Stimulated activated CD8-positive, alpha-beta memory T cell treated with anti-CD3 and anti-CD28 coated beads, Interleukin-4, amount 100 ng/mL, for 4 hours (primary cell): ENCODE measurements at places on chromosomes 11 and 22.
A peak's percentile ranks its signal among the peaks of the same experiment; 100 is the strongest.

DNA sequence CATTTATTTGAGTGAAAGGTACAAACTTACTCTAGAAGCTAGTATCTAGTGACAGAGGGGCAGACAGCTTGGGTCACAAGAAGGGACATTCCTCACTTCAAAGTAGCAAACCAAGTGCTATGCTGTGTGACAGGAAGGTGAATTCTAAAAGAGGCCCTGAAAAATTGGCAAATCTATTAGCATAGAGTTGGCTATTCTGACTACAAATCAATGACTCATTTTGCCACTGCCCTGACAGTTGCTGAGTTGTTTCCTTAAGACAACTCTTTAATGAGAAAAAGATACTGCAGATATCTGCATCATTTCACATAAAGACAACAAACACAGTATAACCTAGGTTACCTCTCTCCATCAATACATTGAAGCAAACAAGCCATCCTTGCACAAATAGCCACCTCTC lies 524.0 kb upstream of the LRRC4C start:
- no peak for DNase-seq

- DNase-seq: no peak
Measured at GRCh38 chr22:47663615-47664605, 901.5 kb downstream of the TBC1D22A start.

GRCh38 chr11:71311928-71312510 lies 59.6 kb upstream of the SHANK2 start:
- DNase-seq: no peak

DNA sequence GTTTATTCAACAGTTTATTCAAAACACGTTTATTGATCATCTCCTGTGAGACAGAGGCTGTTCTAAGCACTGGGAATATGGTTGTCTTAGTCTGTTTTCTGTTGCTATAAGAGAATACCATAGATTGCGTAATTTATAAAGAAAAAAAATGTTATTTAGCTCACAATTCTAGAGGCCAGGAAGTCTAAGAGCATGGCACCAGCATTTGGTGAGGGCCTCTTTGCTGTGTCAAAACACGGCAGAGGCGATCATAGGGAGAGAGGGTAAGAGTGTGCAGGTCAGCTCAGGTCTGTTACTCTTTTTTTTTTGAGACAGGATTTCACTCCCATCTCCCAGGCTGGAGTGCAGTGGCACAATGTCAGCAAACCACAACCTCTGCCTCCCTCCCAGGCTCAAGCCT lies 5.2 kb upstream of the IL17RA start:
- DNase-seq: no peak

DNA sequence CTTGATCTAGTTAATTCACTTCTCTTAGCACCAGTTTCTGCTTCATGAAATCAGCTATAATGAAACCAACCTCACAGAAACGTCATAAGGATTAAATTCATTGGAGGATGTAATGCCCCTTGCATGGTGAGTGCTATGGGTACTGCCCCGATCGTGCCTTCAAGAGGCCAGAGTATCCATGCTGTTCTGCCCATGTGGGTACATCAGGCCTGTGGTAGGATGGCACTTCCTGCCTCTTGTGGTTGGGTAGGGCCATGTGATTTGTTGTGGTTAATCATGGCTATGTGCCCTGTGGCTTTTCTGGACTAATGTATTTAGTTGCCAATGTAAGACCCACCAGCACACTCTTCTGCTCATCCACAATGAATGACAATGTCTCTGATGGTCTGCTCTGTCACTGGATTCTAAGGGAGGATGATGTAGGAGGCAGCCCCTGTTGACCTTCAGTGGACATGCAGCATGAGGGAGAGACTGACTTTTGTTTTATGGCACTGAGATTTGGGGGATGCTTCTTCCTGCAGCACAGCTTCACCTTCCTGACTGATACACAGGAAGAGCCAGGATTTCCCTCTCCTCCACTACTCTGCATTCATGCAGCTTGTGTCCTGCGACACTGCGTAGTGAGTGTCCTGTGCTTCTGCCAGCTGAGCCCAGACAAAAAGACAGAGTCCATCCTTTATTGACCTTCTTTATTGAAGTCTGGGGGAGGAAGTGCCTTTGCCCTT lies 66.2 kb downstream of the DHCR7 start:
- no peak for DNase-seq

- no peak for DNase-seq
Measured at GRCh38 chr11:22688914-22689313, 22.5 kb downstream of the GAS2 start.

- no peak for DNase-seq
Measured at GRCh38 chr11:64196626-64197025, 9.9 kb upstream of the FERMT3 start.

- DNase-seq: no peak
Measured at GRCh38 chr11:62676698-62677097, 2.2 kb downstream of the UBXN1 start.

GRCh38 chr11:92866679-92867282 lies 102.7 kb upstream of the MTNR1B start:
- DNase-seq: no peak

- DNase-seq: no peak
Measured at GRCh38 chr11:74853223-74853622, 95.7 kb downstream of the XRRA1 start.

DNA sequence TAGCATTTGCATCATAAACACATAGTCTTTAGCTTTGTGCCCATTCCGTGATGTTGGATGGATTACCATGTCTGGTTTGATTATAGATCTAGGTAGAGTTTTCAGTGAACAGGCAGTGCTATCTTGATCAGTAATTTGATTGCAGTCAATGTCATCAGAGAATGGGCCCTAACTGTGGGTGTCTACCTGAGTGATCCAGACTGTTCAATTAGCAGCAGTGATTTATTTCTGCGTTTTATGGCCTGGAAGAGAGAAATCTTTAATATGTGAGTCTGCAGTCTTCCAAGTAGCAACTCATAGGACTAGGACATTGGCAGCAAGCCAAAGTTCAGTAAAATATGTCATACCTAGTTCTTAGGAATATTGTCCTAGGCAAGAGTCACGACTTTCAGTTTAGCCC lies 80.3 kb downstream of the CASP12 start:
- DNase-seq: no peak

GRCh38 chr11:1854132-1854948 lies 1.5 kb downstream of the LSP1 start:
- no peak for DNase-seq

- no peak for DNase-seq
Measured at GRCh38 chr11:28289444-28289843, 181.3 kb downstream of the METTL15 start.

GRCh38 chr22:37077802-37078448 lies 26.4 kb downstream of the KCTD17 start:
- peak; percentile 76 for DNase-seq

GRCh38 chr11:132639403-132639802 lies 892.9 kb downstream of the OPCML start:
- no peak for DNase-seq

GRCh38 chr11:860234-861104 lies 17.8 kb downstream of the TSPAN4 start:
- no peak for DNase-seq

DNA sequence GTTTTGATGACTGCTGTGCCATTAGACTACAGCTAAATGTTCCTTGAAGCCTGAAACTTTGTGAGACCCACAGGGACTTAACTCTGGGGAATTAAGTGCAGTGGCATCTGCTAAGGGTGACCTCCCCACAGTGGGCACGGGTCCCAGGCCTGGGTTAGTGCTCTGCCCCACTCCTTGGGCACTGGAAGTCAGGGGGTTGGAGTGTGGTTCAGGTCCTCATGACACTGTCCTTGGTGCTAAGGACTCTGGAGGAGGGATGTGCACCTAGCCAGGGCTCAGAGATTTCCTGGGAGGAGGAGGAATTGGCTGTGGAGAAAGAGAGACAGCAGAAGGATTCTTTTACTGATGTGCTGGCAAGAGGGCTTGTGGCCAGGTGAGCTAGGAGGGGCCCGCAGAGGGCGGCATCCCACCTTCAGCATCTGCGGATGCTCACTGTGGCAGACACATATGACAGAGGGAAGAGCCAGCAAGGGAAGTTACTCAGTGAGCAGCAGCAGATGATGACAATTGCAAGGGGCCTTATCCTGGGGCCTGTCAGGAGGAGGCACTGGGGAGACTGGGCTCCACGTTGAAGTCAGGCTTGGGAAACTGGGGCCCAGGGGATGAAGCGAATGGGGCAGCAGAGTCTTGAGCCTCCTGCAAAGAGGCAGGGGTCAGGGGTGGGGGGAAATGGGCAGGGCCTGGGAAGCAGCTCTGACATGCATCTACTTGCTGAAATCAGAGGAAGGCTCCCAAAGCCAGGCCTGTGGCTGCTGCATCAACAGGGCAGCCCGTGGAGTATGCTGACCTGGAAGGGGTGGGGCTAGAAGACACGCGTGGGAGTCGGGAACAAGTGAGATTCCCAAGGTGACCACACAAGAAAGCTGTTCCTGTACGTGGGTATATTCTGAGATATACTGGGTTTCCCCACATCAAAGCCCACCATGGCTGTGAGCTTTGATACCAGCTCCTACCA lies 144.0 kb downstream of the MPPED1 start:
- DNase-seq: no peak

GRCh38 chr22:46352691-46353386 lies 17.3 kb downstream of the TRMU start:
- DNase-seq: no peak

DNA sequence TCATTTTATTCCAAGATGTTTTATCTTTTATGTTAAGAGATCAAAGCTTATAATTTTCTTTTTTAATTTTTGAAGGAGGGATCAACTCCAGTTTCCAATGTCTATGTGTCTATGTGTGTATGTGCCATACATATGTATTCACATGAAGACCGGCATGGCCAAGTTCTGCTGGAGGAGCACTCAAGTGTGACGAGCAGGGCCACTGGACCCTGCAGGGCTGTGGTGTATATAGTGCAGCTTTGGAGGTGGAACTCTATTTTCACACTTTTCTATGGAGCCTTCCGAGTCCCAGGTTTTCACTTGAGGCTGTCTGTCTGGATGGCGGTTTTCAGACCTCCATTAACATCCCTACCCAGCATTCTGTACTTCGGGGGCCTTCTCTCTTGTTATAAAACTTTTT lies 36.5 kb upstream of the TTC12 start:
- DNase-seq: no peak

GRCh38 chr11:121654843-121655536 lies 202.2 kb upstream of the SORL1-AS1 start:
- DNase-seq: no peak

DNA sequence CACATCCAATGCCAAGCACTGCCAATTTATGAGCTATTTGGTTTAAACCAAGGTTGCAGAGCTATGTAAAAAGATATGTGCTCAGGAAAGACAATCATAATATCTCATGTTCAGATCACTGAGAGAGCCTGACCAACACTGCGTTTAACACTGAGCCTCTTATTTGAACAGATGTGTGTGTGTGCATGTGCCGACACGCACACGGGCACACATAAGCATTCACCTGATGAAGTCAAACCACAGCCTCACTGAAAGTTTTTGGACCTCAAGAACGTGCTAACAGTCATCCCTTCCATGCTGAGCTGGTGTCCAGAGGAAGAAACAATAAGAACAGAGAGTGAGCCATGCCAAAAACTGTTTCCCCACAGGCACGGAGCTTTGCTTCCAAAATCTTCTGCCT lies 23.4 kb downstream of the HPS4 start:
- no peak for DNase-seq

- DNase-seq: no peak
Measured at GRCh38 chr11:91220476-91221202, 997.8 kb upstream of the CHORDC1 start.

DNA sequence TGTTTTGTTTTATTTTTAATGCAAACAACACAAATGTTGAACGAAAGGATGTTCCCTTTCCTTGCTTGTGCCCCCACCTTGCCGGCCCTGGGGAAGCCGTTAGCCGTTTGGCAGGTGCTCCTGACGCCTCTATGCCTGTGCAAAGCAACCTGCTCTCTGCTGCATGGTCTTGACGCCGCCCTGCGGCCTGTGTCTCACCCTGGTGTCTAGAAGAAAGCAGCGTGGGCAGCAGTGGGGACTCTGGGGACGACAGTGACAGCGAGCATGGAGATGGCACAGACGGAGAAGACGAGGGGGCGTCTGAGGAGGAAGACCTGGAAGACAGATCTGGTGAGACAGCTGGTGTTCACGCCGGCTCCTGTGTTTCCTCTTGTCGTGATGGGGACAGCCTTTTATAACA lies 5.5 kb downstream of the PHRF1 start:
- DNase-seq: no peak

- no peak for DNase-seq
Measured at GRCh38 chr11:67611165-67611564, 4.4 kb downstream of the NDUFV1 start.

GRCh38 chr22:18947905-18948304 lies 11.8 kb upstream of the PRODH start:
- DNase-seq: no peak

GRCh38 chr22:23131931-23132330 lies 9.9 kb downstream of the RSPH14 start:
- DNase-seq: no peak

GRCh38 chr11:101987370-101987769 lies 59.9 kb upstream of the CFAP300 start:
- no peak for DNase-seq

- no peak for DNase-seq
Measured at GRCh38 chr22:49549256-49550140, 278.2 kb downstream of the BRD1 start.

DNA sequence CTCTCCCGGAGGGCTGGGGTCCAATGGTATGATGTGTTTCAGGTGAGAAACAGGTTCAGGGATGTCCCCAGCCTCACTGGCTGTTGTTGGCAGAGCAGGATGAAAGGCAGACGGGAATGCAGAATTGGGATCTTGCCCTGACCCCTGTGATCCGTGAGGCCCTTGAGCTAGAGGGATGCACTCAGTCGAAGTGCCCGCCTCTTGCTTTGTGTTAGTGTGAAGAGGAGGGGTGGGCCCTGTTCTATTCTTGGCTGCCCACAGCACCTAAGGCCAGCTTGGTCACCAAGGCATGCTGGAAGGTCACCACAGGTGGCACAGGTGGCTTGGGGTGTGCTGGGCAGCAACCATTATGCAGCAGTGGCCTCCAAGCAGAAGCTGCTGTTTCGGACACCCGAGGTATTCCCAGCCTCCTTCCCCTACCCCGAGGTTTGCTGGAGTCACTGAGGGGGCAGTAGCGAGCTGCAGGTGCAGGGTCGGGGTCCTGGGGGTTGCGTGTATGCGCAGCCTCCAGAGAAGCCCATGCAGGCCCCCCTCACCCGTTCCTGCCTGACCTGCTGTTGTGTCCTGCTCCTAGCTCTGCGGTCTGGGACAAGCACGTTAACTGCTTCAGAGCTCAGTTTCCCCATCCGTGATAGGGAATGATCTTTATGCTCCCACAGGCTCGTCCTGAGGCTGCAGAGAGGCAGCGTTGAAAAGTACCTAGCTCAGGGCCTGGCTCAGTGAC lies 13.0 kb downstream of the LRP5 start:
- DNase-seq: no peak

DNA sequence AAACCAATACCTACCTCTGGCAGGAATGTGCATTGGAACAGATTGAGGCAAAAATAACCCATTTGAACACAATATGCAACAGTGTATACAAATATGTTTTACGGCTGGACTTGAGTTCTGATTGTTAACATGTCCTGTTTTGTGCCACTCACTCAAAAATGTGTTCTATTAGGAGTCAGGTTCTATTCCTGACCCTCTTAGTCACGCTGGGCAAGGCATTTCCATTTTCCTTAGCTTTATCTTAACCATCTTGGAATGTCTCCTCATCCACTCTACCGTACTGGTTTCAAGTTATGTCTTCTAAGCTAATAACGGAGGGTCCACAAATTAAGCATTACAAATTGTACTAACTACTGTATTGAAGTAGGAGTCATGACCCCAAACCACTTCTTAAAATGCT lies 78.6 kb downstream of the MAML2 start:
- DNase-seq: no peak
